ENCODE measurements at places on chromosomes 2 and 18. TPM values are rescaled to one million over a fixed set of nuclear protein-coding genes. Genes with fewer than 3 reads are reported as not detected.

RAD51AP2 gene
- not detected for polyA plus RNA-seq

POU3F3 gene
- polyA plus RNA-seq: not detected

LONRF2 gene
- polyA plus RNA-seq: not detected

STK39 gene
- 1.6 TPM for polyA plus RNA-seq

ALS2 gene
- 4.4 TPM for polyA plus RNA-seq

DTNA gene
- polyA plus RNA-seq: not detected

AMER3 gene
- polyA plus RNA-seq: not detected

SERPINE2 gene
- 2.9 TPM for polyA plus RNA-seq

ALKAL2 gene
- 3.5 TPM for polyA plus RNA-seq

CYP27C1 gene
- polyA plus RNA-seq: not detected

ALPI gene
- polyA plus RNA-seq: not detected

UGT1A10 gene
- not detected for polyA plus RNA-seq

FER1L5 gene
- polyA plus RNA-seq: not detected

Data from IgD-negative memory B cell (primary cell).